NCI-H446 treated with DMSO at 0.1 percent for 48 hours (cell line): ENCODE measurements at places on chromosomes 3 and 15.

GRCh38 chr15:97072545-97072944, 742.0 kb downstream of the NR2F2 start:
- no peak for DNase-seq

- DNase-seq: no peak
Measured at GRCh38 chr3:77693147-77693546, 653.2 kb downstream of the ROBO2 start.

- DNase-seq: no peak
Measured at GRCh38 chr3:123036352-123037014, 8.9 kb upstream of the SEMA5B start.

- no peak for DNase-seq
Measured at GRCh38 chr15:77349666-77350065, 70.2 kb downstream of the PEAK1 start.

DNA sequence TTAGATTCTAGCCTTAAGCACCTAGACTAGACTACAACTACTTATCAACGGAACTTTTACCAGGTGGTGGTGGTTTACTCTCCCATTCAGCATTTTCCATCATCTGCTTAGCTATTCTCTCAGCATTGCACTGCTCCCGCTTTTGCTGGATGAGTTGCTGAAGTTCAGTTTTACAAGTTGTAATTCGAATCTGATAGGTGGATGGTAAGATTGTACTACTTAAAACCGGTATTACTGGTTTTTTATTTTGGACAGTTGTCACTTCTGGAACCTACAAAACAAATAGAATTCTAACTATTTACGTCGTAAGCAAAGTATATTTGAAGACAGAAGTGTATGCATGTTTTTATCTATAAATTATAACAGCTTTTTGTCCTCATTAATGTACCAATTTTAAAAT, 41.1 kb downstream of the PIK3R4 start:
- no peak for DNase-seq

- DNase-seq: no peak
Measured at GRCh38 chr3:24663406-24663805, 168.8 kb upstream of the THRB start.

- DNase-seq: no peak
Measured at GRCh38 chr15:31403096-31403495, 76.5 kb downstream of the KLF13 start.

GRCh38 chr3:172341482-172342059, 106.7 kb downstream of the GHSR start:
- DNase-seq: peak; percentile 32

GRCh38 chr3:97479740-97480139, 284.8 kb upstream of the ARL6 start:
- no peak for DNase-seq

GRCh38 chr15:73560501-73561117, 72.6 kb downstream of the NPTN start:
- DNase-seq: peak; percentile 53

DNA sequence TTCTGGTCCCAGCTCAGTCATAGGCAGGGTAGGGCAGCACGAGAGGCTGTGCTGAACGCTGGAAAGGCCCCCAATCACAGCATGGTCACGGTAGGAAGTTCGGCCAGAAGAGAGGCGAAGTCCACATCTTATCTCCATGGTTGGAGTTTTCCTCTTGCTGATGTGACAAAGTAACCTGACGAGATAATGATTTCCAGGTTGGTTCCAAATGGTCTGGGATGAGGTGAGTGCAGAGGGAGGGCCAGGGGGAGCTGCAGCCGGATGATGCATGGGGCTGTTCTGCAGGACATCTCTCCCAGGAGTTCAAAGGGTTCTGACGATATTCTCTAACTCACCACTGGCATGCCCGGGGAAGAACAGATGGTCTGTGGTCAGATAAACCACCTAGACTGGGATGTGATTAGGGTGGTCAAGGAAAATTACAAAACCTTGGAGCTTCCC, 83.2 kb upstream of the WNT5A start:
- no peak for DNase-seq

GRCh38 chr3:27224197-27224596, 145.0 kb downstream of the NEK10 start:
- peak; percentile 26 for DNase-seq

DNA sequence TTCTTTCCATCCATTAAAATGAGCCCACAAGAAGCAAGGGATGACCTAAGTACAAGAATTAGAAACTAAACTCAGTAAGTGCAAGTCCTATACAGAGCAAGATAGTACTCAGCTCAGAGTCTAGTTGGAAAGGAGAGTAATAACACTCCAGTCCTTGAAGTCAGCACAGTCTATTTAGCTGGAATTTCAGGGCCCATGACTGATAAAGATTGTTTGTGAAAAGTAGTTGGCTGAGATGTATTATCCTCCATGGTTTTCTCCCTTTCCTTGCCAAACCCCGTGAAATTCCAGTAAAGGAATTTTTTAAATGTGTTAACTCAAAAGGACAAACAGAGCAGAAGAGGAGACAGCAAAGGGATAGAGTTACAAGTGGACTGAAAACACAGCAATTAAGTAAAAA, 127.2 kb upstream of the STT3B start:
- DNase-seq: no peak

DNA sequence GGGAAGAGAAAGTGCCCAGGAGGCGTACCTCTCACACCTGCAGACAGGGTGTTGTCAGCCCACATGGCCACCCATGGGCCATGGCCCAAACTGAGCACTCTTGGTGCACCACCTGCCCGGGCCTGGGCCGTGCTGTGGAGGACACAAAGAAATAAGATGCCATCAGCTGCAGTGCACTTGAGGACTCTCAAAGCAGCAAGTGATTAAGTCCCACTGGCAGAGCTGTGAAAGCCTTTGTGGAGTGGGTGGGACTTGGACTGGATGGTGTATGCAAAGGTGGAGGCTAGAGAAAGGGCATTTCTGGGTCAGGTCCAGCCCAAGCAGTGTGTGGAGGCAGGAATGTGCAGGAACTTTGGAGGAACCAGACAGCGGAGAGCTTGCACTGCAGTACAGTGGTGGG, 122.3 kb downstream of the MEGF11 start:
- no peak for DNase-seq

DNA sequence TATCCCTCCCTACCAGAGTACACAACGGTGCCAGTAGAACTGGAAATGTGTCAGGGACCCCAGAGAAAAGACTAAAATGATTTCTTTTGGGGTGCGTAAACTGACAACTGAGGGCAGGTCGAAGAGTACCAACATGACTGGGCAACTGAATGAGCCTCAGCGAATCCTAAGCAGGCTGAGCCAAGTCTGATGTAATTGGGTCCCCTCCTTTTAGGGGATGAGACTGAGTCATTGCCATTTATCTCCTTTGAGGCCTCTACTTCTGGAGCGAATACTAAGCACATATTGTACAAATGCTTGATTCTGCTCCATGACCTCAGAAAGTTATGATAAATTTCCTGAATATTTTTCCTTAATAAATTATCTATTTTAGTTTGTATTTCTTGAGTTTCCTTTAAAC, 17.3 kb upstream of the GPR156 start:
- DNase-seq: peak; percentile 10

DNA sequence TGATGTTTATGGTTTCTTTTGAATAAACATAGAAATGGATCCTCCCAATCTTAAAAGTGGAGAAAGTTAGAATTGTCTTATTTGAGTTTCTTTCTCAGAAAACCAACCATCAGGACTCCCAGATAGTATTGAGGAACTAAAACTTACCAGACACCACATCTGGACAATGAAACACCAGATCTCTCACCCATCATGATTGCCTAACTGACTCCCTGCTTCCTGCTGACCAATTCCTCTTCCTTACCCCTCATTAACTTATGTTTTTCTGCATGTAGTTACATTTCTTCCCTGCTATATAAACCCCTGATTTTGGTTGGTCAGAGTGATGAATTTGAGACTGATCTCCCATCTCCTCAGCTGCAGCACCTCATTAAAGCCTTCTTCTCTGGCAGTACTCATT, 242.0 kb upstream of the SETMAR start:
- DNase-seq: no peak

DNA sequence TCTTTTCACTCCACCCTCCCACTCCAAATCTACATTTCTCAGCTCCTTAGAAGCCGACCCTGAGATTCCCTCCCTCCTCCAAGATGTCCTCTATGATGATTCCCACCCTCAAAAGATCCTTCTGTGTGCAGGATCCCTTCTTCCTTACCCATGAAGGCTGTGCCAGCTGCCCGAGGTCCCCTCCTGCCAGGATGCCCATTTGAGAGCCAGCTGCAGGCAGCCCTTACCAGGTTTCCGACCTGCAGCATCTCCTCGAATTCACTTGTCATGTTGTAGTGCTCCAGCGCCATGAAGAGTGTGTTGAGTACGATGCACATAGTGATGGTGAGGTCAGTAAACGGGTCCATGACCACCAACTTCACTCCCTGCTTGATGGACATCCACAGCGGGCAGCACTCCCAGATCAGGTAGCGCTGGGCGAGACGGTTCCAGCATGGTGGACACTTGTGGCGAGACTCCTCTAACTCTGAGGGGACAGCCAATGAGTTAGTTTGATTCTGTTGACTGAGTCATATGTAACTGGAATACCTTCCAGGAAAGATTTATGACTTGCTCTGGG, 51.9 kb downstream of the SCN5A start:
- no peak for DNase-seq

- no peak for DNase-seq
Measured at GRCh38 chr3:184373422-184373821, 4.6 kb downstream of the THPO start.

- DNase-seq: no peak
Measured at GRCh38 chr15:82663186-82663600, 16.0 kb upstream of the CPEB1 start.

GRCh38 chr3:2090095-2090911, 8.4 kb upstream of the CNTN4 start:
- DNase-seq: no peak

- no peak for DNase-seq
Measured at GRCh38 chr3:129022114-129023007, 21.3 kb downstream of the EFCC1 start.

- DNase-seq: no peak
Measured at GRCh38 chr3:128787256-128788253, 61.6 kb downstream of the RAB7A start.

DNA sequence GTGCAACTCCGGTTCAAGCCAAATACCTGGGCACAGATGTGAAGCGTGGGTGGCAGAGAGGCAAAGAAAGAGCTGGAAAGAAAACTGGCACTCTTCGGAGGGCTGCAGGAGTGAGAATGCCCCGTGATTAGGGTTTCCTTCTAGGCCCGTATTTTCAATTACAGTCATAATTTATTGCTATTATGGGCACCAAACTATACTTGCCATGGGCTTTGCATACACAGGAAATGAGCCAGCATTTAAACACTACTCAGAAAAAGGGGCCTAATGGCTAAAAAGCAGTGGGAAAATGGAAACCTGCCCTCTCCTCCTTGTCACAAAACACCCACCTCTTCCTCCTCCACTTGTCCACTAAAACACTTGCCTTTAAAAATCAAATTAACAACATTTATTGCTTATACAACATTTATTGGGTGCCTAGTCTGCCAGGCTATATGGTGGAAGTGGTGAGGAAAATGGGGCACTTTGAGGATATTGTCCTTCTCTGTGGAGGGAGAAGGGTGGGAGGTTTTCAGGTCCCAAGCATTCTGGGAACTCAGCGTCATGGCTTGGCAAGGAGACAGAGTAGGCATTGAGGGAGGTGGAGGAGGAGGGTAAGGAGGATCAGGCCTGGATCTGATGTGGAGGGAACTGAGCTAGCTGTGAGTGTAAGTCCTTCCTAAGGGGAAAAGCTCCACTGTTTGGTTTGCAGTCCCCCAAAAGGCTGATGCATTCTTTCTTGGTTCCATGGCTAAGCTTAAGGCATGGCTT, 160.9 kb downstream of the SLCO3A1 start:
- DNase-seq: no peak

- DNase-seq: no peak
Measured at GRCh38 chr3:59456852-59457485, 407.1 kb upstream of the CFAP20DC start.

DNA sequence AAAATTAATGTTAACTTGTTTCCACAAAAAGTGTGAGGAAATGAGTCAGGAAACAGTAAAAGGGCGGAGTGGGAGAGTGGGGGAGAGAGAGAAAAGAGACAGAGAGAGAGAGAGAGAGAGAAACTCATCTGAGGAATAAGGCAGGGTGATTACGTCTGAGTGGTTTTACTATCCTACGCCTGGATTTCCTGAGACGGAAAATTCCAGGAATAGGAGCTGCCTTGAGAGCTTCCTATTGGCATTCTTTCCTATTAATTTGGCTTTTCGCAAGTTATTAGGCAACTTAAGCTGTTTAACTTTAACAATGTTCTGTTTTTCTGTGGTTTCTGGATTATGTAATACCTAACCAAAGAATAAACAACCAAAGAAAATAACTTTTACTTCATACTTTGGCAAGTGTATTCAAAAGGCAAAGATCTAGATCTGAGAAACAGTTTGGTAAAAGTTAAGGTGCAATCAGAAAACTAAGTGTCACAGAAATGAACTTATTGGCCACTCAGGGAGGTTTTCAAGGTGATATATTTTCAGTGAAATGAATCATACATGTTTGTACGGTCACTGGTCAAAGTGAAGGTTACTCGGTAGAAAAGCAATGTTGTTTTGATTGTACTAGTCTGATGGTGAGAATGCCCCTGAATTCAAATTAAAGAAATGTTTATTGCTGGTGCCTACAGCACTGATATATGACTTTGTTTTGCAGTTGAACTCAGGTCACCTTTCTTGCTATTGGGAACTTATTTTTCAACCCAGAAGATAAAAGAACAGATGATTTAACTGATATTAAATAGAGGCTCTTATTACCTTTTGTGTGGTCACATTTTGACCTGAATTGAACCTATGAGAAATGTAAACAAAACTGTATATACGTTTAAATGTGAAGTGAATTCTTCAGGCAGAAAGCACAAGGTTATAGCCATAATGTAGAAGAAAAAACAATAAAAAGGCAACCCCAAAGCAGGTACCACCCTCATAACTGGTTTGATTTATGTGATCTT, 39.9 kb upstream of the TNFSF10 start:
- no peak for DNase-seq

GRCh38 chr3:72889310-72890165, 1.7 kb downstream of the GXYLT2 start:
- DNase-seq: no peak

DNA sequence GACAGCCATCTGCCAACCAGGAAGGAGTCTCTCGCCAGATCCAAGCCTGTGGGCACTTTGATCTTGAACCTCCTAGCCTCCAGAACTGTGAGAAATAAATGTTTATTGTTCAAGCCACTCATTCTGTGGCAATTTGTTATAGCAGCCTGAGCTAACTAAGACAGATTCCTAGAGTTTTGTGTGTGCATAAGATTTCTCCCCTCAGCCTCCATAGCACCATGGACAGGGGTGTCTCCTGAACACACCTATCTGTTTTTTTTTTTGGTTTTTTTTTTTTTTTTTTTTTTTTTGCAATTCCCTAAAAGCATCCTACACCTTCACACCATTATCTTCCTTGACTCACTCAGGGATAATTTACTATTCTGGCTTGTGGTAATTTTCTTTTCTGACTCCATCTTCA, 768.5 kb downstream of the NR2F2 start:
- DNase-seq: no peak

DNA sequence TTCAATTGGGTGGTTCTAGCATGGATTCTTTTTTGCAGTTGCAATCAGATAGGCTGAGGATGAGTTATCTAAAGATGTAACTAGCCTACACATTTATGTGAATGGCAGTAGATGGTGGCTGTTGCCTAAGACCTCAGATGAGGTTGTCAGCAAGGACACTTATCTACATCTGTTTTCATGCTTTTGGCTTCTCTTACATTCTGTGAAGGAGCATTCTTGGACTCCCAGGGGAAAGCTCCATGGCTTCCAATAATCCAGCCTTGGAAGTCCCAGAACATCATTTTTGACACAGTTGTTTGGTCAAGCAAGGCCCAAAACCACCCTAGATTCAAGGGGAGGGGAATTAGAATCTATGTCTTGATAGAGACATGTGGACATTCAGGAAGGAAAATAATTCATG, 332.2 kb upstream of the RBMS3 start:
- no peak for DNase-seq

GRCh38 chr3:140724856-140725812, 47.3 kb downstream of the TRIM42 start:
- no peak for DNase-seq
